ENCODE measurements at places on chromosomes 12 and 14. TPM values are rescaled to one million over a fixed set of nuclear protein-coding genes. Genes with fewer than 3 reads are reported as not detected.

GRCh38 chr14:65170318-65170717, 68.0 kb upstream of the MAX start:
- no peaks in the 10 kb centered on the region for H3K36me3 ChIP-seq
- H3K4me1 ChIP-seq, result peaks cover 17% of the 10 kb centered on the region
- no peak overlapping the region for H3K4me3 ChIP-seq
- H3K27ac ChIP-seq, result no peak overlapping the region

- no peak for ATAC-seq
- no peak overlapping the region for H3K27ac ChIP-seq
- no peaks in the 10 kb centered on the region for H3K36me3 ChIP-seq
- H3K4me1 ChIP-seq, result no peaks in the 10 kb centered on the region
- H3K27me3 ChIP-seq, result peaks cover 100% of the 10 kb centered on the region
Measured at GRCh38 chr12:53967421-53967925, 5.5 kb upstream of the HOXC11 start.

Gene PIANP
- 0.92 TPM for total RNA-seq

Gene CDCA3
- 1.2 TPM for total RNA-seq

GRCh38 chr12:89995870-89996269, 287.2 kb upstream of the ATP2B1 start:
- ATAC-seq, result no peak
- no peaks in the 10 kb centered on the region for H3K27me3 ChIP-seq
- H3K4me3 ChIP-seq, result no peak overlapping the region
- no peaks in the 10 kb centered on the region for H3K36me3 ChIP-seq
- no peaks in the 10 kb centered on the region for H3K4me1 ChIP-seq

Measured in gastroesophageal sphincter (tissue), 4 donors.